ENCODE measurements at places on chromosomes 2 and 18.

DNA sequence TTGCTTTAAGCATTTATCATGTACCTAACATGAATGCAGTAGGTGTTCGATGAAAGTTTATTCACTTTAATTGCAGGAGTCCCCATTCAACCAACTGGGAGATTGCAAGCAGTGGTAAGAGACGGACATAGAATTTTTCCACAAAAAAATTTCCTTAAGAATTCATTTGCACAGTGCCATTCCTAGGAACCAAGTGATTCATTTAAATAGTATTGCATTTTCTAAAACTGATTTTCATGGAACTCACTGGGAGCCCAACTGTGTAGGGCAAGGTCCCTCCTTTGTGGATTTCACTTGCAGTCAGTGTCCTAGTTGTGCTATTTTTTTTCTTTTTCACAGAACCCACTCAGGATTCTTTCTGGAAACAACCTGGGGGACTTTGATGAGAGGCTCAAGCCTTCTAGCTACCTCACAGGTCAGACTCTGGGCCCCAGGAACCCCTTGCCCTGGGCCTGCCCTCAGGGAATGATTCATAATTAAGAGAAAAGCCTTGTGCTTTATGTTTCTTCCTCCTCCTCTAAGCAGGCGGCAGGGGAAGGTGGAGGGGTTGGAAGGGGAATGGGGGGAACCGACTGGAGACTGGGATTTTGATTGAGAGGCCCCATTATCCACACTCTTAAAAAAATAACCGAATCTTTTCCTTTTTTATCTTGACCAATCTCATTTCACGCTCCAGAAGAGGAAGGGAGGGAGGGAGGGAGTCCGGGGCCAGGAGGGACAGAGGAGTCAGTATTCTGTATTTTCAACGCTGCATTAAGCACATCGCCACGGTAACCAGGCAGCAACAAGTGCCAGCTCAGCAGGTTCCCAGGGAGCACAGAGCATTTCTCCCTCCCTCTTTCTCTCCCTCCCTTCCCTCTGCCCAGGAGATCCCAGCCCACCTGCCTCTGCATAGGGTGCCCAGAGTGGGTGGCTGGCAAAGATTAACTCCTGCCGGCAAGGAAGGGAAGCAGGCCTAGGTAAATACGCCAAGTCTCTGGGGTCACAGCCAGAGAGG is 51.8 kb downstream of the PSD4 start:
- peak; percentile 31 for DNase-seq

GRCh38 chr18:79588636-79589481 is 90.7 kb upstream of the CTDP1 start:
- DNase-seq = no peak

DNA sequence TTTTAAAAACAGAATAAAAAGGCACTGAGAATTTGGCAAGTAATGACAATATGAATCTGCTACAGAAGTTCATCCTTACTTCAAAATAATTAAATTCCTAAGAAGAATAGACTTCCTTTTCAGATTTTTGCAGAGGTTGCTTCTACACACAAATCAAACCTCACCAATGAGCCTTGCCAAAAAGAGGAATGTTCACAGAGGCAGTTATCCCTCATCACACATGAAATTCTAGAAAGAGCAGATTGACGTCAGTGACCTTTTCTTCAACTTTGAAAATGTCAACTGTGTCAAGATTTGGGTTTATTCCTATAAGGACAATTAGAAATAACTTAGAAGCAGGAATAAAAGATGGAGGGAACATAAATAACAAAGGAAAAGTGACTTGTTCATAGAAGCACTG is 64.6 kb downstream of the MBD2 start:
- DNase-seq = no peak

- DNase-seq = no peak
Observed at GRCh38 chr2:52956118-52956517, 811.5 kb upstream of the CHAC2 start.

- no peak for DNase-seq
Observed at GRCh38 chr2:19801367-19802080, 100.3 kb downstream of the TTC32 start.

GRCh38 chr2:204172145-204172600 is 235.6 kb downstream of the ICOS start:
- DNase-seq = no peak

DNA sequence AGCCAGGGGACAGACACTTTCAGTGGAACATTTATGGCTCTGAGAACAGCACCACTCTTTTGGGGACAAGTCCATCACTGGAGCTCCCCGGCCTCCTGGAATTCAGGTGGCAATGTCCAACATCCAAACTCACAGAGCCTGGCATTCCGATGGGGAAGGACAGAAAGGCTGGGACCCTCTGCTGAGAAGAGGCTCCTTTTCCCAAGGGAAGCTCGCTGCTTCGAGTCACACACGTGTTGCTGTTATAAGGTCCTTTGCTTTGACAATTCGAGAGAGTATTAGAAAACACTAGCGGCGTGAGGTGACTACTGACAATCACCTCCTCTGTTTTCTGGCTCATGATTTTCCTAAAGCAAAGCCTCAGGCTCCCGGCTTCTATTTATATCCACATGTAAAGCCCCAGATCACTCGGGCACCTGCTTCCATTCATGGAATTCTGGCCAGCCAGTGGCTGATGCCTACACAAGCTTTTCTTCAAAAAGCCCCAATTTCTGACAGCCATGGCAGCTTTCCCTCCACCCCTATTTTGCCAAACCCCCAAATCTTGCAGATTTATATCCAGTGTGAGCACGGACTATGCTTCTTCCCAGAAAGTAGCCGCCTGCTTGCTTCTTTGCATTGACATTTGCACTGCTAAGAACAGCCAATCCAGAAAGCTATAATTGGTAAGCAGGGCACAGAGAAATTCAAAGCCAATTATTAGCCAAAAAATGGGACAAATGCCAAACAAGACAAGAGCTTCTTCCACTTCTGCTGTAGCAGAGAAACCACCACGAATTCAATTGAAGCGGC is 67.3 kb downstream of the NDUFA10 start:
- no peak for DNase-seq

- no peak for DNase-seq
Observed at GRCh38 chr2:159774370-159774990, 23.5 kb downstream of the CD302 start.

- DNase-seq = no peak
Observed at GRCh38 chr2:795531-796041, 118.4 kb upstream of the TMEM18 start.

- no peak for DNase-seq
Observed at GRCh38 chr18:55523001-55523400, 65.0 kb downstream of the TCF4 start.

DNA sequence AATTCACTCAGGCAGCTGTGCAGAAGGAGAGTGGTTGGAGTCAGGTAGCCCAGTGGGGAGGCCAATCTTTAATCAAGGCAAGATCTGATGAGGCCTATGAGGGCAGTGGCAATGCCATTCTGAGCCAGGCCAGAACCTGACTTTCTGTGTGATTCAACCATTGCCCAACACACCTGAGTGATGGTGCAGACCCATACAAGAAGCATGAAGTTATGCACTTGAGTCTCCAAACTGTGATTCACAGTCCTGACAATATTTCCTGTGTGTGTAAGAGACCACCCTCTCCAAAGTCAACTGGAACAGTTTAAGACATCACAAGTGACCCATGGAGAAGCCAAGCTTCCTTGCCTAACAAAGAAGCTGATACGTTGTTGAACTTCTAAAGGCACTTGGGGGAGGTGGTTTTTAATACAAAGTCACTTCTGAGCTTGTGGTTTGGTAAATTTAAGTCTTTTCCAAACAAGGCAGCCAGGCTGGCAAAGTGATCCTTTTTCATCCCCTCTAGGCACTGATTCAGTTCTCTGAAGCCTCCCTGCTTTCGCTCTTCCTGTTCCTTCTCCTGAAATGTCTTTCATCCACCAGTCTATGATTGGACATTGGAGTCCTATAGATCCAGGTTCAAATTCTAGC is 49.0 kb downstream of the VSNL1 start:
- no peak for DNase-seq

- DNase-seq = no peak
Observed at GRCh38 chr18:61239051-61239450, 94.2 kb upstream of the CDH20 start.

- DNase-seq = no peak
Observed at GRCh38 chr2:43758739-43759138, 15.1 kb upstream of the DYNC2LI1 start.

DNA sequence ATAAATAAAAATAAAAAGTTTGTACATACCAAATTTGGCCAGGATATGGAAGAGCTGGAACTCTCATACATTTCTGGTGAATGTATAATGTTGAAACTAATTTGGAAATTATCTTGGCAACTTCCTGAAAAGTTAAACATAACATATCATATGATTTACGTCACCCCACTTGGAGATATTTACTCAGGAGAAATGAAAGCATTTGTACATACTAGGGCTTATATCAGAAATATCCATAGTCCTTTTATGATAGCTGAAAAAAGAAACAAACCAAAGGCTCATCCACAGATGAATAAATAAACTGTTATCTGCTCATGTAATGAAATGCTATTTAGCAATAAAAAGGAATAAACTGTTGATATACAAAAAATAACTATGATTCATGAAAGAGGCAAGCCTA is 318.2 kb upstream of the NRXN1 start:
- no peak for DNase-seq

DNA sequence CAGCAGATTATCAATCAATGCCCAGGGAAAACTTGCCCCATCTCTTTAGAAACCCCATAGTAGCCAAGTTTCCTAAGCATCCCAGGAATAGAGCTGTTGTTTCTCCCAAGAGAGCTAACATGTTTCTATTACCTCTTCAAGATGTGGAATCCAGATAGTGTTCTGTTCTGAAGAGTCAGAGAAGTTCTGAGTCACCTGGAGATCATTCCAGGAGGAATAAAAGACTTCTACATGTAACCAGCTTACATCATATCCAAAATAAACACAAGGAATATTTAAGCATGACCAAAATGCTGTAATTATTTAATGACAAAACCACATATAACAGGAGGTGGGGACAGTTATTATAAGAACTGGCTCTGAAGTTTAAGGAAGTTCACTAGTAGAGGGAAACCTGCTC is 51.0 kb upstream of the GORASP2 start:
- no peak for DNase-seq

DNA sequence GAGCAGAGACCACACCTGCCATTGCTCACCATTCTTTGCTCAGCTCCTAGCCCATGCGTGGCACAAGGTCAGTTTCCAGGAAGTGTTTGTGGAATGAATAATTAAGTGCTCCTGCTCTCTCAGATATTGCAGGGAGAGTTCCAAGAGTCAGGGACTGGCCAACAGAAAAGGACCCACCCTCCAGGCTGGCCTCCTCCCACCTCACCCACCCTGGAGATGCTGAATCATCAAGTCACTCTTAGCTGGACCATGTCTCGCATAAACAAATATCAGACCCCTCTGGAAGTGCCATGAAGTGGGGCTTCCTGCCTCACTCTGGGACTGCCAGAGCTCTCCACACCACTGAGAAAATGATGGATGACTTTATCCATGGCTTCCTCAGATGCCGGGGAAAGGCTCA is 256.0 kb downstream of the TNS1 start:
- DNase-seq = no peak

GRCh38 chr2:173001664-173002604 is 73.7 kb upstream of the MAP3K20 start:
- no peak for DNase-seq

DNA sequence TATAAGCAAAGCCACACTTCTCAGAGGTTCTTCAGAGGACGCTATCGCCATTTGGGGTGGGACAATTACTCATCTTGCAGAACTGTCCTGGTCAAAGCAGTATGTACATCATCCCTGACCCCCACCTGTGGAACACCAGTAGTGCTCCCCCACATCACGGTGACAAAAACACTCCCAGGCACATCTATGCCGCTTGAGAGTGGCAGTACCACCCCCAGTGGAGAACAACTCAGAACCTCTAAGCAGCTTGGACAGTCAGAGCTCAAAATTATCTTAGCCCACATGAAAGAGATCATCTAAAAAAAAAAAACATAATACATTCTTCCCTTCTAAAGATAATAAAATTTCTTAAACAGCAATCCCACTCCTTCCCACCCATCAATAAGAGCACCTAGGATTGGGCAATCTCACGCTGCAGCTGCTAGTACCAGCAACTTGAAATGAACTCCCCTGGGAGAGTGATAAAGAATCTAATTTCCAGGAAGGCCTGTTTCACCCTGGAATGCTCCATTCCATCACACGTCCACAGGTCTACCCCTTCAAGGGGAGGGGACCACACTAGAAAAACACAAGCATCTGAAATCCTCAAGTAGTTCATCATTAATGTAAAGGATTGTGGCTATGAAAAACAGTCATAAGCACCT is 31.7 kb downstream of the LRP2 start:
- no peak for DNase-seq

GRCh38 chr2:21095178-21095577 is 28.6 kb upstream of the TDRD15 start:
- no peak for DNase-seq

DNA sequence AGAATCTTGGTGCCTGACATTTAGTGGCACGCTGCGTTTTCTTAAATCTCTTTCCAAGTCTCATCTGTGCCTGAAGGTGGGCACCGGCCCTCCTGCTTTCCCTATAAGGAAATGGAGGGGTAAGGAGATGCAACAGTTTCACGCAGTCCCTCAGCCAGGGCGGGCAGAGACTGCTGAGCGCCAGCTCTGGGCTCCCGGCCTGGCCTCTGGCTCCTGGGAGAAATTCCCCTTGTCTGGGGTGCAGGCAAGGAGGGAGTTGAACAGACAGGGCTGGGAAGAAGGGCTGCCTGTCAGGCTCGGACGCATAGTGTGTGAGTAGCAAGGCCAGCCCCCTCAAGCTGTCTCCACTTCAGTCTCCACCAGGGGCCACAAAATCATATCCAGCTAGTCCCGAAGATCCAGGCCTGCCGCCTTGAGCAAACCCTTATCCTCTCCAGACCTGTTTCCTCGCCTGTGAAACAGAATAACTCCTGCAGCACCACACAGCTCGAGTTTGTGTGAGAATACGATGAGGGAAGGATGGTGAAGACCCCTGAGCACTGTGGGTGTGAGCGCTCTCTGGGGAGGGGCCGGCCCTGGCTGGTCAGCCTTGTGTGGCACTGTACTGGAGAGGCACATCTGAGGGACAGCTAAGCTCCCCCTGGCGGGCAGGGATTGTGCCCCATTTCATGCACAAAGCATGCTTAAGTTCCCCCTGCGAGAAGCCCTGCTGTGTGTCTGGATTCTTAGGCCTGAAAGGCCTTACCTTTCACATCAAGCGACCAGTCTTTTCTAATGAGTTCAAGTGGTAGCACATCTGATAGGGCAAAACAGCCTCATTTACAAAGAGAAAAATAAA is 33.8 kb downstream of the SDC1 start:
- DNase-seq = no peak

GRCh38 chr18:3967359-3968180 is 487.5 kb downstream of the DLGAP1 start:
- DNase-seq = peak; percentile 11

GRCh38 chr2:67251741-67252140 is 145.4 kb upstream of the ETAA1 start:
- no peak for DNase-seq

- DNase-seq = no peak
Observed at GRCh38 chr2:234829074-234829455, 122.8 kb upstream of the SH3BP4 start.

GRCh38 chr2:26674771-26675170 is 17.8 kb upstream of the KCNK3 start:
- DNase-seq = no peak

DNA sequence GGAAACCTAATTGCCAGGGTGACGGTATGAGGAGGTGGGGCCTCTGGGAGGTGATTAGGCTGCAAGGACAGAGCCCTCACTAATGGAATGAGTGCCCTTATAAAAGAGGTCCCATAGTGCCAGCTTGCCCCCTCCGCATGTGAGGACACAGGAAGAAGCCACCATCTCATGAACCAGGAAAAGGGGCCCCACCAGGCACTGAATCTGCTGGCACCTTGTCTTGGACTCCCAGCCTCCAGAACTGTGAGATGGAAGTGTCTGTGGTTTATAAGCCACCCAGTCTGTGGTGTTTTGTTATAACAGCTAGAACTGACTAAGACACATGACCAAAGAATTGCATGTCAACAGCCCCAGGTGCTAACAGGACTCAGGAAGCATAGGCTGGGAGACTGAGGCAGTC is 214.3 kb downstream of the MGAT5 start:
- DNase-seq = no peak

All from NCI-H510A (cell line).